IMR-90 (cell line): ENCODE measurements at places on chromosomes 13 and 19. TPM values are rescaled to one million over a fixed set of nuclear protein-coding genes. Genes with fewer than 3 reads are reported as not detected.
A peak's percentile ranks its signal among the peaks of the same experiment; 100 is the strongest.

Gene CYP4F22
- total RNA-seq: not detected in 2 replicates

Gene VSIG10L
- total RNA-seq: under 0.01 and 0.18 TPM in 2 replicates

GRCh38 chr19:50311723-50312635, 17.2 kb downstream of the KCNC3 start:
- peaks cover 41% of the 10 kb centered on the region for H3K27me3 ChIP-seq
- DNase-seq: no peak
- no peak overlapping the region for H3K4me3 ChIP-seq
- no peaks in the 10 kb centered on the region for H3K36me3 ChIP-seq
- H3K4me1 ChIP-seq: no peaks in the 10 kb centered on the region

GRCh38 chr13:111867657-111868056, 199.3 kb upstream of the SOX1 start:
- no peak for DNase-seq
- H3K27me3 ChIP-seq: no peaks in the 10 kb centered on the region
- no peaks in the 10 kb centered on the region for H3K4me1 ChIP-seq
- no peak overlapping the region for H3K4me3 ChIP-seq

DNA sequence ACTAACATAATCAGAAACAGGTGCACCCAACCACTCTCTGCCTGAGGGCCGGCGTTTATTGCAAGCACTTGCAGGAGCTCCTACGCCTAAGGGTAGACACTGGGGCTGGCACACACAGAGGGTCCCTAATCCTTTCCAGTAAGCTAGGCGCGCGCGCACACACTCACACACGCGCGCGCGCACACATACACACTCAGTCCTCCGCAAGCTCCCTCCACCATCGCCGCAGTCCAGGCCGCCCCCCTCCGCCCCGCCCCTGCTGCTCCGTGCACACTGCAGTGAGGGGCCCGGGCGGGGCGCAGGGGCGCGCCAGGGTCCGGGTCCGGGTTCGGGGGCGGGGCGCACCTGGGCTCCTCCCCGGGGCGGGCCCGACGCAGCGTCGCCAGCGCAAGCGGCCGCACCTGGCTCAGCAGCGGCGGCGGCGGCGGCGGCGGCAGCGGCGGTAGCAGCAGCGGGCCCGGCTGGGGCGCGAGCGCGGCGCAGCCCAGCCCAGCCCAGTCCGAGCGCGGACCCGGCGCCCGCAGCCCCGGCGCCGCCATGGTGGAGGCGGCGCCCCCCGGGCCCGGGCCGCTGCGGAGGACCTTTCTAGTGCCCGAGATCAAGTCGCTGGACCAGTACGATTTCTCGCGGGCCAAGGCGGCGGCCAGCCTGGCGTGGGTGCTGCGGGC, at the start of gene CAMSAP3:
CAMSAP3 (plus strand) TSS at position 398 of the 668 bp plus-strand sequence; CDS start at position 538, 140 bp downstream.
- no peaks in the 10 kb centered on the region for H3K36me3 ChIP-seq
- H3K4me3 ChIP-seq: peak within 1 kb of the TSS; percentile 18; the same call in 1 of the 2 replicates
- H3K27me3 ChIP-seq: peaks cover 39% of the 10 kb centered on the region
- no peak for DNase-seq

Gene CRX
- total RNA-seq: not detected in 2 replicates

- no peaks in the 10 kb centered on the region for H3K27me3 ChIP-seq
- H3K4me1 ChIP-seq: no peaks in the 10 kb centered on the region
- H3K4me3 ChIP-seq: no peak overlapping the region
- DNase-seq: no peak
- no peaks in the 10 kb centered on the region for H3K36me3 ChIP-seq
- H3K27ac ChIP-seq: no peak overlapping the region
These were observed 1394.8 kb upstream of the SLC10A2 start for GRCh38 chr13:104461049-104461448.
